Urothelium cell line (cell line): ENCODE measurements at places on chromosomes 5 and 9.
A peak's percentile ranks its signal among the peaks of the same experiment; 100 is the strongest.

DNA sequence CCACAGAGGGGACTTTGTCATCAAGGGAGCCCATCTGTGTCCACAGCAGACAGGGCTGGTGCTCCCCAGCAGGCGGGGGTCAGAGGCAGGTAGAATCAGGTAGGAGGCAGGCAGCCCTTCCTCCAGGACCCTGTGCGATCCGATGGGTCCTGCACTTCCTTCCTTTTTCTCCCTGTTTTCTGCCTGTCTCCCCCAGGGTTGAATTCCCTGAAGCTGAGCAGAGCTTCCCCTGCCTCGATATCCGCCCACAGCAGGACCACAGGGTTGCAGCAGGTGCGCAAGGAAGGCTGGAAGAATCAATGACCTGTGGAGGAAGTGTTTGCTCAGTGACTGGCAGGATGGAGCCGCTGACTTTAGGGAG lies 69.2 kb downstream of the MRPL36 start:
- no peak for DNase-seq

- DNase-seq: peak; percentile 36
These were observed 95.9 kb downstream of the FBXO4 start for GRCh38 chr5:42020788-42021530.

- no peak for DNase-seq
These were observed 238.0 kb upstream of the PTGER4 start for GRCh38 chr5:40441733-40442132.

DNA sequence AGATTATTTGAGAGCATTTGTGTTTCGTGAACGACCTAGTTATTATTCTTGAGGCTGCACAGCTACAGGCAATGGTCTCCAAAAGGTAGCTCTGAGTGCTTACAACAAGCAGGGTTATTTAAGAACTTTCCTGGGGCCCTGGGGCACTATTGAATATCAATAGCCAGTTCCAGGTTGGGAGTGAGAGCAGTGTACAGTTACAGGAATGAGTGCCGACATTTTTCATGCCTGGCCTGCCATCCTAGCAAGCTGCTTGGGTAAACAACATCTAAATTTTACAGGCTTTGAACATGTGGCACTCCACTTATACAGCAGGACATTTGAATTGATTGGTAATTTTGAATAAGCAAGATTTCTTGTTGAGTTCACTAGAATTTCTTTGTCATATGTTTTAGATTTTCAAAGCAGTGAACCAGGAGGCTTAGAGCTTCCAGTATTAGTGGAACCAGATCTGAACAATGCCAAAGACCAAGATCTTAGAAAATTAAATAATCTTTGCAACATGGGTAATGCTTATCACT lies 171.9 kb upstream of the GDNF start:
- DNase-seq: no peak

- DNase-seq: peak; percentile 40
These were observed 84.2 kb downstream of the TRPM6 start for GRCh38 chr9:74803376-74804017.

GRCh38 chr9:36037549-36038122 lies 923 bp downstream of the RECK start:
- DNase-seq: peak; percentile 40
